ENCODE measurements at places on chromosomes 11 and 22.

GRCh38 chr11:63769714-63770455, 1.3 kb upstream of the ZFTA start:
- DNase-seq, result no peak

DNA sequence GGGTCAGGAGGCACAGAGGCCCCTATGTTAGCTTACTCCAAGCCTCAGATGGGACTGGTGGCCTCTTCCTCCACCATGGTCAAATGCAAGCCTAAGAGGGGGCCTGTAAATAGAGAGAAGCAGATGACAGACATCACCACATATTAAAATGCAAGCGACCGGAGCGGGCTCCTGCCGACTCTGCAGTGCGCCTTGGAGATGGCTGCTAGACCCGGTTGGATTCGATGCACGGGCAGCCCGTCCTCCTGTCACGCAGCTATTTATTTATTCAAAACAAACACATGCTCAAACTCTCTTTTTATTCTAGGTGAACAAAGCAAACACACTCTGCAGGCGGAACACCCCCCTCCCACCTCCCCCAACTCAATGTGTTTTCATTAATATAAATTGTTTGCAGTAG, 208.0 kb downstream of the DSCAML1 start:
- DNase-seq, result no peak

DNA sequence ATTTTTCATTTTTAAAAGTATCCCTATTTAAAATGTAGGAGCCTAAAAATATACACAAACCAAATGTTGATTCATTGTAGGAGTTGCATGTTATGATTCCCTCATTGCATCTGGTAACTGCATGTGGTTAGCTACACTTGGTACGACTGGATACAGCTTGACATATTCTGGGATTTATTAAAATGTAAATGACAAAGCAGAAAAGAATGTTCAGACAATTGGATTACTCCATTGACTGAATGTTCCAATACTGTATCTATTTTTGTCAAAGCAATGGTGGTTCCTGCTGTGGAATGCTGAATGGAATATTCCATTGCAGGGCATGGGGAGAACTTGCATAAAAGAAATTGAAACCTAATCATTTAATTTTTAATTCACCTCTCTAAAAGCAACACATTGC, 30.8 kb downstream of the BLID start:
- no peak for DNase-seq

DNA sequence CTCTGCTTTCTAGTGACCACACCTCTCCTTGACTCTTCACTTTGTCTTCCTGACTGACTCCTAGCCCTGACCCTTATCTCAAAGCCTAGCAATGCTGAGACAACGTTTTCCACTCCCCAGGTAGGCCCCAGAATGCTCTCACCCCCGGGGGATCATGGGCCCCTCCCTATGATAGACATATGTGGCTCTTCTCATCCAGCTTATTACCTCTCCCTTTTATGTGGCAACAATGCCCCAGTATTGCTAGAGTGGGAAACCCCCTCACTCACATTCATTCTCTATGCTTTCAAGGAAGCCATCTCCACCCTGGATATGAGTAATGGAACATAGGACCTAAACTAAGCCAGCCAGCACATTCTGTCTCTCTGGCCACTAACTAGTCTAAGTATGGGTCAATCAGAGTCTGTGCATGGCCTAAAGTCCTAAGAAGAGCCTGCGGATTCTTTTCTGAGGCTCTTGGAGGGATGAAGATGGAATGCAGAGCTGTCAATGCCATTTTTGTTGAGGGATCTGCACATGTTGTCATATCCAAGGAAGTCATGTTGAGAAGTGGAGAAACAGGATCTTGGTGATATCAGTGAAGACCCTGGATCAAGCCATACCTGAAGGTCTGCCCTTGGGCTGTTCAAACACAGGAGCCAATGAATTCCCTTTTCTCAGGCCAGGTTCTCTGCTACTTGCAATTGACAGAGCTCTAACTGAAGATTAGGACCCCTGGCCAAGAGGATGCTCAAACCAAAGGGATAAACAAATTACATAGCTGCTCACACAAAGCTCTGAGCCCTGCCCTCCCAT, 79.8 kb upstream of the GRK3 start:
- DNase-seq, result no peak

- DNase-seq, result no peak
These were observed 3.7 kb upstream of the PGGHG start for GRCh38 chr11:285021-285893.

DNA sequence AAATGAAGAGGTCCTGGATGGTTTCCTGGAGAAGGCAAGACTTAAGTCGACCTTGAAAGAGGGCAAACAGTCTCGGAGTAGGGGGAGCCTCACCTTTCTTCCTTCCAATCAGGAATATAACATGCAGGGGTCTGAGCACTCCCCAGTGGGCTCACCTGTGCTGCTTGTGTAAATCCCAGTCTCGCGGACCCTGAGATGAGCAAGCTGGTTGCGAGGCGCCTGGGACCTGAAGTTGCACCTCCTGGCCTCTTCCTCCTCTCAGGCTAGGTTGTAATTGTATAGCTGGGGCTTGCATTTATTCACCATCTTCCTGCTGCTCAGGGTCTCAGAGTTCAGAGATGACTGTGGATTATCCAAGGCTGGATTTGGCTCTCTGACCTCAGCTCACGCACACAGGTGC, 7.5 kb upstream of the WBP2NL start:
- no peak for DNase-seq

GRCh38 chr11:107999759-108000455, 8.8 kb upstream of the CUL5 start:
- DNase-seq, result no peak

Data from stimulated activated CD8-positive, alpha-beta memory T cell treated with anti-CD3 and anti-CD28 coated beads, Interleukin-15, amount 100 ng/mL, for 1 hour (primary cell).